ENCODE measurements at places on chromosomes 3 and 15.

GRCh38 chr15:83288381-83288801 lies 3.9 kb upstream of the BNC1 start:
- DNase-seq, result no peak

- peak; percentile 92 for DNase-seq
These were observed 116.5 kb downstream of the LPP start for GRCh38 chr3:188270423-188270972.

DNA sequence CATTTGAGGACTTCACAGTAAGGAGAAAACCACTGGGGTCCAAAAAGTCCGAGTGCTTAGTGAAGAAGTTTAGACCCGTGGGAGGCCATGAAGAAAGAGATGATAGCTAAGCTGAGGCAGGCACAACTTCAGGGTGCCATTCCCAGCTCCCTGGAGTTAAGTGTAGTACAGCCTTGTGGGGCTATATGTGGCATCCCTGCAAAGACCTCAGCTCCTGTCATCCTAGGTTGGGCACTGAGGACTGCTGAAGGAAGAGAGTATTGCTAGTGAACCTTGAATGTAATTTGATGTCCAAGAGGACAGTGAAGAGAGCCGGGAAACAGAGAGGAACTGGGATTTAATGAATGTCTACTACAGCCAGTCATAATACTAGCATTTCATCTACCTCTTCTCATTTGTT lies 162.1 kb downstream of the AKAP13 start:
- no peak for DNase-seq

- DNase-seq, result no peak
These were observed 50.3 kb downstream of the ABTB1 start for GRCh38 chr3:127723011-127723567.

DNA sequence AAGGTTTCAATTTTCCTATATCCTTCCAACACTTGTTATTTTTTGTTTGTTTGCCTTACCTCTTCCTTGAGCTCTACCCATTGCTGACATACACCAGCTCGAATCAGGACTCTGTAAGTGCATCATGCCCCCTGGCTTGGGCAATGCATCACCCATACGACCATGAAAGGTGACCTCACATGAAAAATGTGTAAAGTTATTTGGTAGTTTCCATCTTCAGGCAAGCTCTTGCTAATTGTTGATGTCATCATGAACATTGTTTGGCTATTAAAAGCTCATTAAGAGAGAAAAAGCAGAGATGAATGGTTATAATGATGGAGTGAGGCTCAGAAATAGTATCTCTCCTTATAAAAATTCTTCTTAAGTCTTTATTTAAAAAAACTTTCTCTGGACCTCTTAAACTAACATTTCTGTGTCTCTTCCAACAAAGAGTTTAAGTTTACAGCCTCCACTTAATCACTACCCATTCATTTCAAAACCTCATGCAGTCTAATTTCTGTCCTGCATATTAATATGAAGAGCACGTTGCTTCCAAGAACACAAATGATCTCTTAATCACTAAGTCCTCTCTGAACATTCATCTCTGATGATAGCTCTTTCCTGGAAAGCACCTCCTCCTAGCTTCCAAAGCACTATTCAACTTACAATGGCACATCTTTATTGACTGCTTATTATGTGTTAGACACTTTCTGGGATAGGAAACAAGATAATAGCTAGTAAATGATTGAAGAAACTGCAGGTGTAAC lies 236.3 kb downstream of the NFKBIZ start:
- no peak for DNase-seq

GRCh38 chr15:74141591-74141990 lies 11.2 kb downstream of the ISLR2 start:
- DNase-seq, result peak; percentile 17

- DNase-seq, result no peak
These were observed 208.5 kb downstream of the ROBO2 start for GRCh38 chr3:77248420-77248819.

- DNase-seq, result no peak
These were observed 129.8 kb downstream of the MEIS2 start for GRCh38 chr15:36970522-36970921.

- DNase-seq, result no peak
These were observed 354.7 kb downstream of the MCTP2 start for GRCh38 chr15:94586099-94586498.

GRCh38 chr3:196603683-196604082 lies 35.2 kb downstream of the FBXO45 start:
- DNase-seq, result no peak

- no peak for DNase-seq
These were observed 13.0 kb downstream of the GUCA1C start for GRCh38 chr3:108940568-108941263.

GRCh38 chr3:168952551-168952950 lies 711.0 kb downstream of the MECOM start:
- DNase-seq, result no peak

DNA sequence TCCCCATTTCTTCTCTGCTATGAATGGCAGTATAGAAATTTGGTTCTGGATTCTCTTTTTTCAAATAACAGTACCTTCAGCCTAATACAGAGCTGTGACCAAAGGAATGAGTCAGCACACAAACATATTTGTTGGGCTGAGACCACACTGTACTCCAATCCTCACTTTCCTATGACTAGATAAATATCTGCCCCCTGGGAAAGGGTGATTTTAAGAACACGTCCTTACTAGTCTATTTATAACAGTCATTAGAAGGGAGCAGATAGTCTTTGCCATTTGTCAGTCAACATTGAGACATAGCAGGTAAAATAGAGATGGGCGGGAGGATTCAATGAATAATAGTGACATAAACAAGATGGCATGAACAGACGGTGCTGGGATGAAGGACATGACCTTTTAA lies 461.3 kb downstream of the MCTP2 start:
- peak; percentile 8 for DNase-seq

DNA sequence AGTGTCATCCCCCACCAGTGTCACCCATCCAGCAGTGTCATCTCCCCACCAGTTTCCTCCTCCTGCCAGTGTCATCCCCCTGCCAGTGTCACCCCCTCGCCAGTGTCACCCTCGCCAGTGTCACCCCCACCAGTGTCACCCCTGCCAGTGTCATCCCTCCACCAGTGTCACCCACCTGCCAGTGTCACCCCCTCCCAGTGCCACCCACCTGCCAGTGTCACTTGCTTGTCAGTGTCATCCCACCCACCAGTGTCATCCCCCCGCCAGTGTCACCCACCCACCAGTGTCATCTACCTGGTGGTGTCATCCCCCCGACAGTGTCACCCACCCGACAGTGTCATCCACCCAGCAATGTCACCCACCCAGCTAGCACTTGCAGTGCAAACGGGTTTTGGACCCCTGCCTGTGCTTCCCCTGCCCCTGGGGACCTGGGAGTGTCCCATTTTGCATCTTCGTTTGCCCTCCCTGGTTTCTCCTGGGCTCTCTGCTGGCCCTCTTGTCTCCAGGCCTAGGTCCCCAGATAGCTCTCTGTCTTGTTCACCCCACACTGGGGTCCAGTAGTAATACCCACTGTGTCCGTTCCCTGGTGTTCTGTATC lies 99.8 kb upstream of the PRR20G start:
- DNase-seq, result no peak

- DNase-seq, result no peak
These were observed 363.2 kb downstream of the NAALADL2 start for GRCh38 chr3:175222356-175222755.

GRCh38 chr3:96813820-96814650 lies at the start of gene EPHA6:
Gene EPHA6 (plus strand): TSS chr3:96814594.
- no peak for DNase-seq
